NCI-H2029 (cell line): ENCODE measurements at places on chromosomes 4 and X.

- no peak for DNase-seq
Measured at GRCh38 chr4:165208221-165208652, 876 bp downstream of the KLHL2 start.

DNA sequence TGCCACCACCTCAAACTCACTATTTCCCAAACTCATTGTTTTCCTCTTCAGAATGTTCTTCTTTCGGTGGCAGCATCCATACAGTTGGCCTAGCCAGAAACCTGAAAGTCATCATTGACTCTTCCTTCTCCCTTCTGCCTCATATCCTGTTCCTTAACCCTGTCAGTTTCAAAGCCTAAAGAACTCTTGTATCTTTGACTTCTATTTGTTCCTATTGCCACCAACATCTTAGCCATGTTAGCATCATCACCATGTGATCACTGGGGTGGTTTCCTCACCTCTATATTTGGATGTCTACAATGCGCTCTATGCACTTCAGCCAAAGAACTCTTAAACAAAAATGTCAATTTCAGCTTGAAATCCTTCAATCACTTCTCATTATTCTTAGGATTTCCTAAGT, 29.0 kb downstream of the DDX60L start:
- DNase-seq: no peak

- no peak for DNase-seq
Measured at GRCh38 chr4:71382125-71382899, 43.5 kb downstream of the SLC4A4 start.

DNA sequence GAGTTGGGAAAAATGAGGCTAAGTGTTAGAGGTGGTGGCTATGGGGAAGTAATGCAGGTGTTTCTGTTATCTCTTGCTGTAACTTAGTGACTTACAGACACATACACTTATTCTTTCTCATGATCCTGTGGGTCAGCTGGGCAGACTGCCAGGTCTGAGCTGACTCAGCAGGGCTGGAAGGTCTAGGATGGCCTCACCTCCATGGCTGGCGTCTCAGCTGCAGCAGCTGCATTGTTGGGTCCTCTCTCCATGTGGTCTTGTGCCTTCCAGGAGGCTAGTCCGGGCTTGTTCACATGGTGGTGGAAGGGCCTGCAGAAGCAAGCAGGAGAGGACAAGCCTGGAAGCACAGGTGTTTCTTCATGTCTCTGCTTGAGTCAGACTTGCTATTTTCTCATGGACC, 172.7 kb downstream of the NHS start:
- DNase-seq: no peak

DNA sequence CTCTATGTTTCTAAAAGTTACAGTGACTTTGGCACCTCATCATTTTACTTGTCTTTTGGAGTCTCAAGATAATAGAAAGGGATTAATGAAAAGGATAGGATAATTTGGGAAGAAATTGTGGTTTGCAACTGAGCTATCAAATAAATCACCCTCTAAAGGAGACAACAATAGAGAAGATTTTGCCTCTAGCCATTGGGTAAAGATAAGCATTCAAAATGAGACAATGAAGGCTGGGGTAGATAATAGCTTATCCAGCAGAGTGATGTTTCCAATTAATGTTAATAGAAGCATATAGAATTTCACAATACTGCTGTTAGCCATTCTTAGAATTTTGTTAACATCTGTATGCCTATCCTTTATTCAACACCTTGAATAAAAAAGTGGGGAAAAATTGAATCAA, 1177.6 kb downstream of the ADGRL3 start:
- no peak for DNase-seq

GRCh38 chr4:81549984-81550383, 78.3 kb upstream of the RASGEF1B start:
- DNase-seq: no peak
